ENCODE measurements at places on chromosomes 6 and 20.

DNA sequence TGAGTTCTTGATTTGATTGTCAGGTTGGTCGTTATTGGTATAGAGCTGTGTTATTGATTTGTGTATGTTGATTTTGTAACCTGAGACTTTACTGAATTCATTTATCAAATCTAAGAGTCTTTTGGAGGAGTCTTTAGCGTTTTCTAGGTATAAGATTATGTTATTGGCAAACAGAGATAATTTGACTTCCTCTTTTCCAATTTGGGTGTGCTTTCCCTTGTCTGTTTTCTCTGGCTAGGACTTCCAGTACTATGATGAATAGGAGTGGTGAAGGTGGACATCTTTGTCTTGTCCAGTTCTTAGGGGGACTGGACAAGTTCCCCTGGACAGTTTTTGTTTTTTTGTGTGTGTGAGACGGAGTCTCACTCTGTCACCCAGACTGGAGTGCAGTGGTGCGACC lies 17.4 kb downstream of the HLA-DOA start:
- DNase-seq: no peak

DNA sequence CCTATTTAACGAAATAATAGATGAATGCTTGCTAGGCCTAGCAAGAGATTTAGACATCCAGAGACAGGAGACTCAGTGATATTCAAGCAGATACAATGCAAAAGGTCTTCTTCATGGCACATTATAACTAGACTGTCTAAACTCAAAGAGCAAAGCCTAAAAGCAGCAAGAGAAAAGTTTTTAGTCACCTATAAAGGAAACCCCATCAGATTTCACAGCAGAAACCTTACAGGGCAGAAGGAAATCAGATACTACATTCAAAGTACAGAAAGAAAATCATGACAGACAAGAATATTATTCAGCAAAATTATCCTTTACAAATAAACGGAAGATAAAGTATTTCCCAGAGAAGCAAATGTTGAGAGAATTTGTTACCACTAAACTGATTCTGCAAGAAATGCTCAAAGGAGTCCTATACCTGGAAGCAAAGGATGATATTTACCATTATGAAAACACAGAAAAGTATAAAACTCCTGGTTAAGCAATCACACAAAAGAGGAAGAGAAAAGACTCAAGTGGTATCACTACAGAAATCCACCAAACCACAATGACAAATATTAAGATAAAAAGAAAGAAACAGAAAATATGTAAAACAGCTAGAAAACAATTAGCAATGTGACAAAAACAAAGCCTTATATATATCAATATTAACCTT lies 333.7 kb downstream of the MEI4 start:
- DNase-seq: no peak

GRCh38 chr6:112309244-112309643 lies 37.9 kb upstream of the RFPL4B start:
- no peak for DNase-seq

GRCh38 chr6:8579372-8579771 lies 144.0 kb upstream of the SLC35B3 start:
- no peak for DNase-seq

GRCh38 chr6:40477246-40478126 lies 109.7 kb downstream of the LRFN2 start:
- peak; percentile 6 for DNase-seq

DNA sequence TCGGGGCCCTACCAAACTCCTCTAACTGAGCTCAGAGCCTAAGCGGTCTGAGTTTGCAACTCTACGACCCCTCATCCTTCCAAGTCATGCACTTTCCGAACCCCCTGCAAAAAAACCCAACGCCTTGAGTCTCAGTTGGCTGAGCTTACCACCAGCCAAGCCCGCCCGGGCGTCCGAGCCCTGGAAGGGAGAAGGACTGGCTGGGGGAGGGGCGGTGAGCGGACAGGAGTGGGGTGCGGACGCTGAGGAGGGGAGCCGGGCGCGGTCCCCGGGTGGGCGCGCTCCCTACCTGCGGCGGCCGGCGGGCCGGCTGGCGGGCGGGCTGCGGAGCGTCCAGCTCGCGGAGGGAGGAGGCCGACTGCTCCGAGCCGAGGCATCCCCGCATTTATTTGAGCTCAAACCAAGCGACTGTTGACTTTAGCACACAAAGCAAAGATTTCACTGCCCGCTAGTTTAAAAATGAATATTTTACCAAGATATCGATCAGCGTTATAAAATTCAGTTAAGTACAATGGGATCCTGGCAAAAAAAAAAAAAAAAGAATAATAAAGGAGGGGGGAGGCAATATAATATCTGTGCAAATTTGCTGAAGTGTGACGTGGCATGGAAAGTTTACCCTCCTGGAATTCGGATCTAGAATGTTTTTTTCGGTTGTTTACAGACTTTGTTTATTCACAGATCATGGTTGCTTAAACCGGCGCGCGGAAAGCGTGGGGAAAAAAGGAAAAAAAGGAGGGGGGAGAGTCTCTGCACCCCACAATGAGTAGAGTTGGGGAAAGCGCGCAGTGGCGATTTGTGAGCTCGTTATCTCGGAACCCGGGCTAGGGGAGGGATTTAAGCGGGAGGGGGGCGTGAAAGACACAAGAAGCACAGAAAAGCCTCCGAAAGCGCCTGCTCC lies 5.9 kb downstream of the FOXA2 start:
- DNase-seq: no peak

- DNase-seq: no peak
Observed at GRCh38 chr6:40343318-40343876, 243.8 kb downstream of the LRFN2 start.

GRCh38 chr6:33477864-33478263 lies 23.5 kb downstream of the ZBTB9 start:
- DNase-seq: no peak
